Mesenchymal stem cell (in vitro differentiated cells and primary cell): ENCODE measurements at places on chromosomes 16 and 17.

DNA sequence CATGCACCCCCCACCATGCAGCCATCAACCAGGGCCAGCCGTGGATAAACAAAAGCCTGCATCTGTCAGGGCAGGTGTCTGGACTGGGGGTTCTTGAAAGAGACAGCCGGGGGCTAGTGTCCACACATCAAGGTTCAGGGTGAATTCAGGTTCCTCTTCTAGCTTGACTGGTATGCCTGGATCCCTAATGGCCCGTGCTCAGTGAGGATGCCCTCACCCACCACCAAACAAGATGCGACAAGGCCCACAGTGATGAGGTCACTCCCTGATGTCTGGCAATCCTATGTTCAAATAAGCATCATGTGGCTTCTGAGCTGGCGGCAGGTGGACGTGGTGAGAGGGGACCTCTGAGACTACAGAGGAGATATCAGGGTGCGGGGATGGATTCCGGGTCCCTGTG, 64.6 kb downstream of the GOSR1 start:
- no peak for DNase-seq
- H3K27me3 ChIP-seq: no peaks in the 10 kb centered on the region
- H3K4me3 ChIP-seq: no peak overlapping the region
- H3K36me3 ChIP-seq: no peaks in the 10 kb centered on the region

DNA sequence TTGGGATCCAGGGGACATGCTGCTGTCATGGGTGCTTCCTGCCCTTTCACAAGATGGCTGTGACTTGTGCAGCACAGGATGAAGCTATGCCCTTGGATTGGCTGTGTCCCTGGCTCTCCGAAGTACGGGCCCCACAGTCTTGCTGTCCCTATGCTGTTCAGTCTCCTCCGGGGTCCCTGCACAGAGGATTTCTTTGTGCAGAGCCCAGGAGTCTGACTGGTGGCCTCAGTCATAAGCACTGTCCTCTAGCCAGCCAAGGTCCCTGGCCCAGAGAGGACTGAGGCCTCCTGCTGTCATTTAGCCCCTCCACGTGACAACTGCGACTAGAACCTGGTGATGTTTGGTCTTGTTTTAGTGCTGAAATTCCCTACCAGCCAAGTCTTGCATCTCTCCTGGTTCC, 42.4 kb upstream of the CRISPLD2 start:
- no peak overlapping the region for H3K27ac ChIP-seq
- no peak overlapping the region for H3K4me3 ChIP-seq
- peaks cover 74% of the 10 kb centered on the region for H3K36me3 ChIP-seq
- H3K27me3 ChIP-seq: no peaks in the 10 kb centered on the region

GRCh38 chr16:85541980-85542900, 70.9 kb upstream of the GSE1 start:
- no peak for DNase-seq
- peaks cover 14% of the 10 kb centered on the region for H3K4me1 ChIP-seq
- no peaks in the 10 kb centered on the region for H3K27me3 ChIP-seq

DNA sequence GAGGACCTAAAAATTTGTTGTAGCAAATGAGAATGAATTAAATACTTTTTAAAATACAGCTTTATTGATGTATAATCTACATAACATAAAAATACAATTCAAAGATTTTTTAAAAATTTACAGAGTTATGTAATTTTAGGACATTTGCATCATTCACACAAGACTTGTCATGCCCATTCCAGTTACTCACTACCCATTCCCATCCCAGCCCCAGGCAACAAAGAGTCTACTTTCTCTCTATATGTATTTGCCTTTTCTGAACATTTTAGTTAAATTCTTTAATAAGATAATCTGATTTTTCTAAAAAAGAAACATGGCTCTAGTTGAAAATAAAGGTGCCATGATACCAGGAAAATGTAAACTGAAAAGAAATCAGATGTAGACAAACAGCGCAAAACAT, 354.2 kb downstream of the PMP22 start:
- no peaks in the 10 kb centered on the region for H3K4me1 ChIP-seq
- H3K4me3 ChIP-seq: no peak overlapping the region
- H3K27ac ChIP-seq: no peak overlapping the region
- no peaks in the 10 kb centered on the region for H3K27me3 ChIP-seq

DNA sequence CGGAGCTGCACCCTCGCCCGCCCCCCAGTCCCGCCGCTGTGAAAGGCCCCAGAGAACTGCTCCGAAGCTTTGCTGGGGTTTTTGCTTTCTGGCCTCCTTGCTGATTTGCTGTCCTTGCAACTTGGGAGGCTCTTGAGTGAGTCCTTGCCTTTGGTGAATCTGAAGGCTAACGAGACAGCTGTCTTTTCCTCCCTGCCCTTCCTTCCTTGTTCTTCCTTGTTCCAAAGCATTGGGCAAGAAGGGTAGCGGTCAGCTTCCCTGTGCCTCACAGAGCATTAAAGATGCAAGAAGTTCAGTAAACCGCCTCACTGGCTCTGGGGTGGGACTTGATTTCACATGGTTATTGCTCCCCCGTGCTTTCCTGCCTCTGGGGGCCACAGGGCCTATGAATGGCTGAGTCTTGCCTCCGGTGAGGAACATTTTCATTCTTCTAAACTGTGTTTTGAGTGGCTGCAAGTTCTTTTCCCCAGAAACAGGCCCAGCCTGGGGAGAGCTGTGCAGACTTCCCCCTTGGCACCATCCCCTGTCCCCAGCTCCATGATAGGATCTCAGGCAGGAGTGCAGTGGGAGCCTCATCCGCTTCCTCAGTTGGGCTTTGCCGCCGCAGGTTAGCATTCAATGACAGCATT, 1.4 kb downstream of the YPEL2 start:
- no peaks in the 10 kb centered on the region for H3K36me3 ChIP-seq
- peak; percentile 58 for DNase-seq
- peaks cover 16% of the 10 kb centered on the region for H3K4me1 ChIP-seq
- H3K27ac ChIP-seq: no peak overlapping the region
- peaks cover 31% of the 10 kb centered on the region for H3K27me3 ChIP-seq

DNA sequence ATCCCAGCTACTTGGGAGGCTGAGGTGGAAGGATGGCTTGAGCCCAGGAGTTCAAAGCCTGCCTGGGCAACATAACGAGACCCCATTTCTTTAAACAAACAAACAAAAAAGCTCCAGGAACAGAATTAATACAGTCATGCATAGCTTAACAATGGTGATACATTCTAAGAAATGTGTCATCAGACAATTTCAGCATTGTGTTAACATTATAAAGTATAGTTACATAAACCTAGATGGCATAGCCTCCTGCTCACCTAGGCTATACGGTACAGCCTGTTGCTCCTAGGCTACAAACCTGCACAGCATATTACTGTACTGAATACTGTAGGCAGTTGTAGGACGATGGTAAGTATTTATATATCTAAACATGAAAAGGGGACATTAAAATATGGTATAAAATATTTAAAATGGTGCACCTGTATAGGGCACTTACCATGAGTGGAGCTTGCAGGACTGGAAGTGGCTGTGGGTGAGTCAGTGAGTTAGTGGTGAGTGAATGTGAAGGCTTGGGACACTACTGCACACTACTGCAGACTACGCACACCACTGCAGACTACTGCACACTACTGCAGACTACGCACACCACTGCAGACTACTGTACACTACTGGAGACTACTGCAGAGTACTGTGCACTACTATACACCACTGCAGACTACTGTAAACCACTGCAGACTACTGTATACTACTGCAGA, 74.6 kb downstream of the TMC6 start:
- no peak overlapping the region for H3K27ac ChIP-seq
- H3K4me1 ChIP-seq: peaks cover 5% of the 10 kb centered on the region
- H3K27me3 ChIP-seq: no peaks in the 10 kb centered on the region
- no peak overlapping the region for H3K4me3 ChIP-seq
- DNase-seq: no peak

DNA sequence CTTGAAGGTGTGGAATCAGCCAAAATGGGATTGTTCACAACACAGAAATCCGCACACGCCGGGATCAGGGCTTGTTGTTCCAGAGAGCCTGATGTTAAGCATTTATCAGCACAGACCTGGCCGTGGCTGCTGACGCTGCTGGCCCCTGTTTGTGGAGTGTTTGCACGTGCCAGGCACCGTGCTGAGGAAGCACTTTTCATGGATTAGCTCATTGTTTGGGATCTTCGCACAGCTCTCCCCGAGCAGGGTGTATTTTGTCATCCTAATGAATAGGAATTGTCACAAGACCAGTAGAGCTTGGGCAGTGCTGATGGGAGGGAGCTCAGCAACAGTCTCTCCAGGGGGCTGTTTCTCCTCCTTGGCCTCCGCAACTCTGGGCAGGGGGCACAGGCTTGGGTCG, 160.4 kb upstream of the PLCG2 start:
- H3K27ac ChIP-seq: no peak overlapping the region
- H3K36me3 ChIP-seq: peaks cover 52% of the 10 kb centered on the region
- H3K4me3 ChIP-seq: no peak overlapping the region
- H3K27me3 ChIP-seq: no peaks in the 10 kb centered on the region

DNA sequence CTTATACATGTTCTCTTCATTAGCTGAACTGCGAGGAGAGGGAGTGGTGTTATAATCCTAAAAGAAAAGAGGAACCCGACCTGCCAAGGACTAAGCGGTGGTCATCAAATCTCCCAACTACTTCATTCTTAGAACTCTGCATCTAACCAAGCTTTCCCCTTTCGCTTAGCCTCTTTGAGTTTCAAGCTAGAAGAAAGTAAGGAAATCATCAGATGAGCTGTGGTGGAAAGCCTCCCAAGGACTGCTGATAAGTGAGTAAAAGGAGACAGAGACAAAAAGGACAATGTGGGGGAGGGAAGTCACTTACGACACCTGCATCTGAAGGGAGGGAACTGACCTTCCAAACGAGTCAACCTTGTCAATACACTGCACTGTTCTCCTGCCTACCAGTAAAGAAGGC, 121.3 kb downstream of the TRIM37 start:
- no peak overlapping the region for H3K4me3 ChIP-seq
- H3K27ac ChIP-seq: no peak overlapping the region
- no peaks in the 10 kb centered on the region for H3K27me3 ChIP-seq
- H3K4me1 ChIP-seq: no peaks in the 10 kb centered on the region

DNA sequence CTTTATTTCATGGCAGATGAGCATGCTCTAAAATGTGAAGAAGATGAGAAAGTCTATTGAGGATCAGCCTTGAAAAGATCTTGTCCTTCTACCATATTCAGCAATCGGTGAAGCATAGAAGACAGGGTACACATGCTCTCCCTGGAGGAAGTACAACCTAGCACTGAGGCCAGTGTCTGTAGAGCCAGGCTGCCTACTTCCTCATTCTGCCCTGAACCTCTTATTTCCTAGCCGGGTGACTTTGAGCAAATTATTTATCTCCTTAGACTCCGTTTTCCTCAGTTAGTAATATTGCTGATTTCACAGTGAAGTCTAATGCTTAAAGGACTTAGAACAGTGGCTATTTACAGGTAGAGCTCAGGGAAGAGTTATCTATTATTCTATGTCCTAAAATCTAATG, 58.4 kb downstream of the TMEM100 start:
- H3K27ac ChIP-seq: no peak overlapping the region
- DNase-seq: no peak
- H3K36me3 ChIP-seq: no peaks in the 10 kb centered on the region
- no peaks in the 10 kb centered on the region for H3K4me1 ChIP-seq

DNA sequence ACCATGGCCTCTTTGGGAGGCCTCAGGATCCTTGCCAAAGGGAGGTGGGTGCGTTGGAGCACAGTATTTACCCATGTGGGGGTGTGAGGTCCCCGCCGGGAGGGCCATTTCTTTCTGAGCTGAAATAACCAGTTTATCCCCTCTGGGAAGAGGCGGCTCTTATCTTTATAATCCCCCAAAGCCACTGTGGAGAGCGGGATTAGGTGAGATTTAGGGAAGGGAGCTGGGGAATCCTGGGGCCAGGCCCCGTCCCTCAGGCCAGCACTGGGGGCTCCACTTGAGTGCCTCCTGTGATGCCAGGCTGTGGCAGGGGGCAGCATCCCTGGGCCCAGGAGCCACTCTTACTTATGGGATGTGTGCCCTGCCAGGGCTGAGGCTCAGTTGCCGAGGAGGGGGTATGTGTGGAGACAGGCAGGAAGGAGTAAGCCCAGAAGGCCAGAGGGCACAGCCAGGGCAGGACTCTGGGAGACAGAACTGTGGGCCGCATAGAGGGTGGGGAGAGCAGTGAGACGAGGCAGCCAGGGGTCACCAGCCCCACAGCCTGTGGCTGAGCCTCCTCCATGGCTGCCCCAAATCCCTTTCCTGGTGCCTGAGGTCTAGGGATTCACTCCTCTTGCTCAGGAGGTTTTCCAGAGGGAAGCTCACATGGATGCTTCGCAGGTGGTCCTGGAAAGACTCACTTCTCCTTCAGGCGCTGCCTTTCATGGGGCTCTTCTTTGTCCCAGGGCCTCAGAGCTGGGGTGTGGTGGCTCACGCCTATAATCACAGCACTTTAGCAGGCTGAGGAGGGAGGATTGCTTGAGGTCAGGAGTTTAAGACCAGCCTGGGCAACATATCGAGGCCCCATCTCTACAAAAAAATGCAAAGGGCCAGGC, 25.0 kb downstream of the TMEM94 start:
- DNase-seq: no peak
- H3K27ac ChIP-seq: no peak overlapping the region
- peaks cover 3% of the 10 kb centered on the region for H3K36me3 ChIP-seq
